ENCODE measurements at places on chromosomes 3 and 15. TPM values are rescaled to one million over a fixed set of nuclear protein-coding genes. Genes with fewer than 3 reads are reported as not detected.

Gene GMNC
- 0.22 TPM for total RNA-seq

Gene EIF4E3
- 42.5 TPM for total RNA-seq

Gene NAALADL2
- total RNA-seq, result 9.7 TPM

Gene REC114
- 7.2 TPM for total RNA-seq

Gene TEX9
- total RNA-seq, result 1.6 TPM

Gene C2CD4A
- total RNA-seq, result not detected

Gene SNTN
- total RNA-seq, result not detected

Gene RAD51
- total RNA-seq, result 0.20 TPM

Gene SH3BP5
- 15.3 TPM for total RNA-seq

- DNase-seq, result no peak
These were observed 1024.8 kb downstream of the EPHA3 start for GRCh38 chr3:90132197-90132596.

DNA sequence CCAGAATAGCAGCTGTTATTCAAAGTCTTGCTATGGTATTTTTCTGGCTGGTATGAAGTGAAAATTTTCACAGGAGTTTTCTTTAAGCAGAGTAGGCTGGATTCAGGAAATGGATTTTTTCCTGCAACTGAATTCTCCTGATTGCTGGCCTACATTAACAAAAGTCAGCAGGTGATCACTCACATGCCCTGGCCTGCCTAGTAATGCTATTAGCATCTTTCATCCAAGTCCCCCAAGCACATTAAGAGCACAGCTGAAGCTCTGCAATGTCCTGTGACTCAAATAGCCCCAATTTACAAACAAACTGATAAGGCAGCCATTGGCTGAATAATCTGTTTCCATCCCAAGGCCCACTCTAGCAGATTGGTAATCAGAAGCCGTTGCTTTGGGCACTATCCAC is 688.3 kb upstream of the LMCD1 start:
- no peak for DNase-seq

GRCh38 chr3:38565339-38566214 is 69.4 kb downstream of the EXOG start:
- no peak for DNase-seq

- no peak for DNase-seq
These were observed 236.6 kb downstream of the TBC1D5 start for GRCh38 chr3:17505856-17506255.

- DNase-seq, result peak; percentile 61
These were observed 9.6 kb upstream of the SLCO2A1 start for GRCh38 chr3:134039161-134039862.

DNA sequence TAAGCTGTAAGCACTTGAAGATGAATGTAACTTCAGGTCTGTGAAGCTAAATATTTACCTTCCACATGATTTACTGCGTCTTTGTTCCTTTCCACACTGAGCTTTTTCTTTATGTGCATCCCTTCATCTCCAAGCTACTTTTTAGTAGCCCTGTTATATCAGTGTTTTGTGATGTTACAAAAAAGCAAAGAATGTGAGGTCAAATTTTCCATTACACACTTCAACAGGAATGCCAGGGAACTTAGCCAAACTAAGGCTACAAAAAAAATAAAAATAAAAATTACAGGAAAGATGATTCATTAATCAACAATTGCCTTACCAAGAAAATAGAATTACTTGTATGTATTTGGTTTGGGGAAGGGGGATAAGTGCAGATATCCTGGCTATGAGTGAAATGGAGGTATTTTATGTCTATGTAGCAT is 73.0 kb downstream of the FILIP1L start:
- no peak for DNase-seq

DNA sequence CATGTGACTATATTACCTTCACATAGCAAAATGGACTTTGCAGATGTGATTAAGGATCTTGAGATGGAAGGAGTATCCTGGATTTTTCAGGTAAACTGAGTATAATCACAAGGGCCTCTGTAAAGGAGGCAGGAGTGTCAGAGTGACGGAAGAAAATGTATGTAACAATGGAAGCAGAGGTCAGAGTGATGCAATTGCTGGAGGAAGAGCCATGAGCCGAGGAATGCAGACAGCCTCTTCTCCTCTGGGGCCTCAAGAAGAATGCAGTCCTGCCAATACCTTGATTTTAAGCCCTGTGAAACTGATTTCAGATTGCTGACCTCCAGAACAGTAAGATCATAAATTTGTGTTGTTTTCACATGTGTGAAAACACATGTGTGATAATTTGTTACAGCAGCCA is 15.1 kb downstream of the HEMK1 start:
- DNase-seq, result no peak

DNA sequence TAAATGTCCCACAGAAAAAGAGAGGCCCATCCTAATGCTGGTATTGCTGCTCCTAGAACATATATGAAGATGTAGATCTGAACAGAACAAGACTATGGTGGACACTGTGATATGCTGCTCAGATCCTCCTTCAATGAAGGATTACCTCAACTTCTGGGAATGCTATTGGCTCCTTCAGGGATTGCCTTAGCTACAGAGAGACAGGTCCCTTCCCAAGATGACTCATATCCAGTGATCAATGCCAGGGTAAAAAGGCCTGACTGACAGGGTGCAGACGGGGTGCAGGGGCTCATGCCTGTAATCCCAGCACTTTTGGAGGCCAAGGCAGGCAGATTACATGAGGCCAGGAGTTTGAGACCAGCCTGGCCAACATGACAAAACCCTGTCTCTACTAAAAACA is 20.5 kb upstream of the STAG1 start:
- no peak for DNase-seq

- no peak for DNase-seq
These were observed 5.0 kb downstream of the SUCNR1 start for GRCh38 chr3:151878465-151878864.

DNA sequence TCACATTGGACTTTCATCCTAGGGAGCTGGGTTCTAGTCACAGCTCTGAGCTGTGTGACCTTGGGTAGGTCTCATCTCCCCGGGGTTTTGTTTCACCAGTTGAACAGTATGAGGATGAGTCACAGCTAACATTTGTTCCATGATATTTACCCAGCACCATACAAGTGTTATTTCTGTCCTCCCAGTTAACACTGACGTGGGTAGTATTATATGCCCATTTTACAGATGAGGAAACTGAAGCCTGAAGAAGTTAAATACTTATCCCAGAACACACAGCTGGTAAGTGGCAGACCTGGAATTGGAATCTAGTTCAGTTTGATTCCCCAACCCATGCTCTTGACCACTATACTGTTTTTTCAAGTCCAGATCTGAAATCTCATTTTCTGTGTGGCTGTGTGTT is 908 bp upstream of the RARB start:
- DNase-seq, result no peak

- no peak for DNase-seq
These were observed 181.0 kb downstream of the SI start for GRCh38 chr3:164897342-164897741.

GRCh38 chr15:82566690-82567089 is 26.4 kb upstream of the RPS17 start:
- no peak for DNase-seq

DNA sequence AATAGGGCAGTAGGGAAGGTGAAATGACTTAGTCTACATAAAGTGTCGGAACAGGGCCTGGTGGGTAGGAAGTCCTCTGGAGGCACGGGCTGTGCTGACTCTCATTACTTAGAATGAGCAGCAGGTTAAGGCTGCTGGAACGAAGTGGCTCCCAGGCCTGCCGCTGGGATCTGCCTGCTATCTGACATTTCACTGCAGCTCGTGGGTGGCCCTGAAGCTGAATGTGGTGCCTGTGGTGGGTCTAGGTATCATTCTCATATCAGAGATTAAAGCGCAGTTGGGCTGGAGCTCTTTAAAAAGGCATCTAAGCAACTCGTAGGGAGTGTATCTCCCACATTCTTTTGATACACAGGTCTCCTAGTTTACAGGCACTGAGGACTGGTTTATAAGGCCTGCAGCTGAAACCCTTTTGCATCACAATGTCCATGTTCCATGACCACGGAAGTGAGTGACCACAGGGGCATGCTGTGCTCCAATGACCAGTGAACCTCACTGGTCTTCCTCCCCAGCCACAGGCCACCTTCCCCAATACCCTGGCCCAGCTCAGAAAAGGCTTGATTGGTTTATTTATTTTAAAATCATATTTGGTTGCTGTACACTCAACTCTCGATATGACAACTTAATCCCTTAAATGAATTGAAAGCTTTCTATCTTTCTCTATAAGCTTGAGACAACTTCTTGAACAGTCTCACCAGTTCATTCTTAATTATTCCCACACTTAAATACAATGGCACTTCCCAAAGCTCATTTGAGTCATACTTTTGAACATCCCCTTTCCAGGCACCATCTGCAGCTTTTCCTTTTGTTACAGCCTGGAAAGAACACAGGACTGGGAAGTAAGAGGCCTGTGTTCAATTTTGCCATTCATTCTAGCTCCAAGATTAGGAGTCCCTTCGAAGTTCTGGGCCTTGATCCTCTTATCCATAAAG is 19.0 kb downstream of the ADAMTS9 start:
- DNase-seq, result peak; percentile 41

DNA sequence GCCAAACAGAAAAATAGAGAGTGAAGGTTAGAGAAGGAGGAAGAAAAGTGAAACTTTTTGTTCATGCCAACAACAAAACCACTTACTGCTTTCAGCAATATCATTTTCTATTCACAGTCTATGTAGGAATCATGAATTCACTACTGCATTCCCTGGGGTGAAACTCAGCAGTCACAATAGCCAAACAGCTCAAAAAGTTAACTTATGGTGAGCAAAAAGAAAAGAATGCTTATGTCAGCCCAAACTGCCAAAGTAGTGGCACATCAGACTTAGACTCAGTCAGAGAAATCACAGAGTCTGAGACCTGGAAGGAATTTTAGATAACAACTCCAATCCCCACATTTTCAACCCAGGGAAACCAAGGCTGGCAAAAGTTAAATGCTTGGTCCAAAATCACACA is 238.7 kb upstream of the TMCO5A start:
- no peak for DNase-seq

DNA sequence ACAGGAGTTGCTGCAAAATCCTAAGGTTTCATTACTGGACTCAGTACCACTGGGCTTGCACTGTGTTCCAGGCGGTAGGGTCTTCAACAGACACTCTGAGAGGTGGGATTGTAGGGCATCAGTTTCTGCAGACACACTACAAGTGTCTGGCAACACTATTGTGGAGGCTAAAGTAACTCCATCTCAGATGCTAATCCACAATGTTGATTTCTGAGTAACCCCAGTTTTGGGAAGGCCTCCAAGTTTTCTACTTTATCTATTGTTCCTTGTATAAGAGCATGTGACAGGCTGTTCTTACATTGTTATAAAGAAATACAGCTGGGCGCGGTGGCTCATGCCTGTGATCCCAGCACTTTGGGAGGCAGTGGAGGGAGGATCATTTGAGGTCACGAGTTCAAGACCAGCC is 2.5 kb upstream of the ABHD5 start:
- no peak for DNase-seq

- DNase-seq, result no peak
These were observed 1355.9 kb downstream of the SI start for GRCh38 chr3:163722405-163722804.

DNA sequence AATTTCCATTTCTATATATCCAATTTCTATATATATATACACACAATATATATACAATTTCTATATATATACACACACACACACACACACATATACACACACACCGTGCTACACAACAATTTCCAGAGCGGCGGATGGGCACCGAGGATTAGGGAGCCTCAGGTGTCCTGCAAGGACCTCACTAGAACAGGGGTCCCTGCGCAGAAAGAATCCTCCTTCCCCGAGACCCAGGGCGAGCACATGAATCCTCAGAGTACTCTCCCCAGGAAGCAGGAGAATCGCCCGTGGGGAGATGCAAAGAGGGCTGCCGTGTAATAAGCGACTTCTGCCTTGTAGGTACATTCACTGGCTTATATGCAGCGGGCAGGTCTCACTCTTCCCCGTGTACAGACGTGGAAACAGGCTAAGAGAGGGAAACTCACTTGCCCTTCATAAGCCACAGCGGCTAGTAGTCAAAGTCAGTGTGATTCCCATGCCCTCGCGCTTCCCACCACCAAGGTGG is 467 bp downstream of the PIF1 start:
- DNase-seq, result peak; percentile 21

- no peak for DNase-seq
These were observed 2.8 kb downstream of the VPS13C start for GRCh38 chr15:62057341-62057980.

GRCh38 chr3:65548848-65549625 is 489.7 kb downstream of the MAGI1 start:
- peak; percentile 32 for DNase-seq

- no peak for DNase-seq
These were observed 357.1 kb upstream of the CFAP20DC start for GRCh38 chr3:59406943-59407342.

GRCh38 chr3:72529081-72529480 is 319.2 kb downstream of the SHQ1 start:
- DNase-seq, result no peak
